Small intestine (tissue), 16 donors: ENCODE measurements at places on chromosomes 6 and 20. TPM values are rescaled to one million over a fixed set of nuclear protein-coding genes. Genes with fewer than 3 reads are reported as not detected.

RBBP8NL gene
- polyA plus RNA-seq, result 14.9 TPM

MYCT1 gene
- 0.45 TPM for polyA plus RNA-seq

FAXC gene
- polyA plus RNA-seq, result 1.3 TPM

ZKSCAN8 gene
- polyA plus RNA-seq, result 3.0 TPM

IYD gene
- polyA plus RNA-seq, result 5.3 TPM

TFAP2A gene
- polyA plus RNA-seq, result not detected

SCRT2 gene
- not detected for polyA plus RNA-seq
